Naive thymus-derived CD4-positive, alpha-beta T cell (primary cell): ENCODE measurements at places on chromosomes 1 and 21. TPM values are rescaled to one million over a fixed set of nuclear protein-coding genes. Genes with fewer than 3 reads are reported as not detected.

NGF gene
- not detected for total RNA-seq

OR10Z1 gene
- not detected for total RNA-seq

DNA sequence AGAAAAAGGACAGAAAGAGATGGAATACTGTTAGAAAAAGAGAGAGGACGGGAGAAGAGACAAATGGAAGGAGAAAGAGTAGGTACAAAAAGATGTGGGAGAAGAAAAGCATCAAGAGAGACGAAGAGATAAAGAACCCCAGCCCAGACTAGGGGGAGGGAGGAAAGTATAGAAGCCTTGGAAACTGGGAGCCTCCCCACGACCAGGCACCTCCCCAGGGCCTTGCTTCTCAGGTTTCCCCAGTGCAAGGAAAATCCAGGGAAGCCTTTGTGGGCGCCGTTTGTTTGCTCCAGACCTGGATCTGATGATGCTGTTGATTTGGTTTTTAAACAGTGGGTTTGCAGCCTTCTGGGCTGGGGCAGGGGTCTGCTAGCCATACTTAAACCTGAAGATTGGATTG, 15.2 kb upstream of the ALX3 start:
- DNase-seq, result no peak

DNA sequence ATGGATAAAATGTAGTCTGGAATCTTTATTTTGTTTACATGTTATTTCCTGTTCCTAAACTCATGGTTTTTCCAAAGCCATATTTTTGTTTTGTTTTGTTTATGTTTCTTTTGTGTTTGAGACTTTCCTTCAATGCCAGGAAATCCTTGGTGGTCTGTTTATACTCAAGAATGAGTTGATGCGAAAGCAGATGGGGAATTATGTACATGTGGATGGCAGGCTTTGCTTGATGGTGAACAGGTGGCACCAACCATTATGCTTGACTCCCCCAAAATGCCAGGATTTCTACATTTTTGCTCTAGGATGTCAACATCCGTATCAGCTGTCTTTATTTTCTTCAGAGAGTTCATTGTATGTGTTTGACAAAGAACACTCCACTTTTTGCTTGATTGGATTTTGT, 448.5 kb downstream of the PRDM2 start:
- no peak for DNase-seq

DNA sequence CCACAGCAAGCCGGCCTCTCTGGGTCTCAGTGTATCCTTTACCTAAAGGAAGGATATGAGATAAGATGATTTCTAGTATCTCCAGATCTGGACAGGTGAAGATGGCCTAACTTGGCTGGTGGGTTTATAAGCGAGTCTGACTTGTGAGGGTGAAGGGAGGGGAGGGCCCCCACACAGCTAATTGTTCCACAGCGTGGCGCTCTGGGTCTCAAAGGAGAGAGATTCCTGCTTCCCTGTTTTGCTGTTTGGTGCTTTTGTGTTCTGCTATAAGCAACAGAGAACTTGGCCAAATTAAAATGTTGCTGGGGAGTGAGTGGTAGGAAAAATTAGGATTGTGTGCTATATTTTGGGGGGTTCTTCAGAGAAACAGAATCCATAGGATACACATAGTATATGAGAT, 28.9 kb upstream of the NLRP3 start:
- DNase-seq, result no peak

SPRR5 gene
- total RNA-seq, result not detected

GRCh38 chr1:159509440-159510228, 26.2 kb downstream of the OR10J5 start:
- no peak for DNase-seq

- no peak for DNase-seq
Measured at GRCh38 chr1:232904566-232904965, 45.8 kb upstream of the NTPCR start.

EFCAB14 gene
- total RNA-seq, result 64.5 TPM

DNA sequence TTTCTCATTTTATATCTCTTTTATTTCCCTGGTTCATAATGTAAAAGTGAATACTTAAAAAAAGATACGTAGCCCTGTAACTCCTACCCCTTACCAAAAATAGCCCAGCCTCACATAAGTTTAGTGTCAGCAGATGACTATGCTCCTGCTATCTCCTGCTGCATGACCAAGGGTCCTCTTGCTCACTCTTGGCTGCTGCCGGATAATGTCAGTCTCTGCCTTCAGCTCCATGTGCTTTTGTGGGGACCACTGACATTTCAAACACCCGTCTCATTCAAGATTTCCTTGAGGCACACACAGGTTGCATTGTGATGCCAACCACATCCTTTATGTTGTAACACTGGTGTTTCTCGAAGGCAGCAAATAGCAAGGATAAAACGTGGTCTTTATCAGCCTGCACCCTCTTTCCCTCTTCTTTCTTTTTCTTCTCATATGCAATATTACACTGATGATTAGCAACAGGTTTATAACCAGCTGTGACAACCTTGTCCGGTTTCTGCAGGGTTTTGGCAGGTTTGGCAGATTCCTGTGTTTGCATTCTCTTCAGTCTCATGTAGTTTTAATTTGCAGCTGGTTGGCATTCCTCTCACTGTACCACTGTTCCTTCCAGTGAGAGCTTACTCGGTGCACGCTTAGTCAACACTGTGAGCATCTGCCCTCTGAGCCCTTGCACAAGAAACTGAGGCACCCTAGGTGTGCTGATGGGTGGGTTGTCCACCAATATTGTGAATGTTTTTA, 62.2 kb downstream of the ZNF684 start:
- no peak for DNase-seq

- no peak for DNase-seq
Measured at GRCh38 chr1:30837653-30838052, 70.9 kb downstream of the SDC3 start.

DNA sequence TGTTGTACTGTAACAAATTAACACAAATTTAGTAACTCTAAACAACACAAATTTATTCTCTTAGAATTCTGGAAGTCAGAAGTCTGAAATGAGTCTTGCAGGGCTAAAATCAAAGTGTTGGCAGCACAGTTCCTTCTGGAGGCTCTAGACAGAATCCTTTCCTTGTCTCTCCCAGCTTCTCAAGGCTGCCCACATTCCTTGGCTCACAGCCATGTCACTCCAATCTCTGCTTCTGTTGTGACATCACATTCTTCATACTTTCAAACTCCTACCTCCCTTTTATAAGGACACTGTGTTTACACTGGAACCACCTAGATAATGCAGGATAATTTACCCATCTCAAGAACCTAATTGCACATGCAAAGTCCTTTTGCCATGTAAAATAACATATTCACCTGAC, 225.0 kb upstream of the PRMT6 start:
- DNase-seq, result no peak

DNA sequence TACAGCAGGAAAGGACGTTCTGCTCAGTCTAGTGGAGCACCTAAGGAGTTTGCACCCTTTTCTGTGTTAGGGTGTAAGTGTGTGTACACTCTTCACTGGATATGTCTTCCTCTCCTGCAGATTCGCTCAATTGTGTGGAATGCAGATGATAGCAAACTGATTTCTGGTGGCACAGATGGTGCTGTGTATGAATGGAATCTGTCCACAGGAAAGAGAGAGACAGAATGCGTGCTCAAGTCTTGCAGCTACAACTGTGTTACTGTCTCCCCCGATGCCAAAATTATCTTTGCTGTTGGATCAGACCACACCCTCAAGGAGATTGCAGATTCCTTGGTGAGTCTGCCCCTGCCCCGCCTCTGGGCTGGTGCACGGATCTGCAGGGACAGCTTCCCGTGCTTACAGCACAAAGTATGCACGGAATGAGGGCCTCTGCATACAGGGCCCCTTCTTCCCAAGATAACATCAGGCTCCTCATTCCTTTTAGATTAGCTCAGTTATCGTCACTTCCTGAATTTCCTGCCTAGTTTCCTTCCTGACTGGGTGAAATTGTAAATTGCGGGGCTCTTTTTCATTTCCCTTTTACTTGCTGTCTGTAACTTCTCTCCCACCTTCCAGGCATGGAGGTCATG, 34.6 kb downstream of the CFAP57 start:
- DNase-seq, result no peak

C1orf21 gene
- total RNA-seq, result 1.7 TPM

ZFYVE9 gene
- total RNA-seq, result 13.9 TPM

DNA sequence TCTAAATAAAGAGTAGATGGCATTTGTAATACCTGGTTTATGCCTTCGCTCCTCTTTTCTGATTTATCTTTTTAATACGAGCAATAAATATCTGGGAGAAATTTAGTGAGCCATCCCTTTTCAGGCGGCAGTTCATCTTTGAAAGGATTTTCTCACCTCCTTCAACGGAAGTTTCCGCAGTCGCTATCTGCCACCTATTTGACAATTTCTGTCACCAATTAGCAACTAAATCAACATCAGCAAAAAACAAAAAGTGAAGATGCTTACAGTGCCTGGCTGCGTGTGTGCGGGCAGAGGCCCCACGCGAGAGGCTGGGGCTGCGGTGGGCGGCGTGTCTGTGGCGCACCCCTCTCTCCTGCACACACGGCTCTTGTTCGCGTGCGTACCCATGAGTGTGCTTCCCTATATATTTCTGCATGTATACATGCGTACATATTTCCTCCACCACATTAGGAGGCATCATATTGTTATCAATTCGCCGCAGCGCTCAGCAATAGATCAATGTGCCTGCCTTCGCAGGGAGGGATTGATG, 117.3 kb upstream of the BARHL2 start:
- DNase-seq, result no peak

LRP8 gene
- total RNA-seq, result 9.9 TPM

UBL4B gene
- not detected in 2 replicates for total RNA-seq

OR2W3 gene
- total RNA-seq, result 0.83 TPM

DNA sequence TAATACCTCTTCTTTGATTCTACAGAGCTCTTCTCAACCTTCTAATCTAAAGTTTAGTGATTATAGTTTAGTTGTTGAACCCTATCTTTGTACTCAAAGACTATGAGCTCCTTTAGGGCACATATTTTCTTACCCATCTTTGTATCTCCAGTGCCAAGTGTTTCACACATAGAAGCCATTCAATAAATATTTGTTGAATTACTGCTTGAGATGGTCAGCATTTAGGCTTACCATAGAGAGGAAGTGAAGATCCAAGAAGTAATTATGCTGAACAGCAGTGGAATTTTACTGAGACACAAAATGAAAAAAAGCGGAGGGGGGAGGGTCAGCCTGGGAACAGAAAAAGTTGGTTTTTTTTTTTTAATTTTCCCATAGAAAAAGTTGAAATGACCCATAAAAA, 21.9 kb downstream of the PIK3R3 start:
- DNase-seq, result no peak

GRCh38 chr1:11893907-11894251, 32.3 kb downstream of the KIAA2013 start:
- DNase-seq, result peak; percentile 60

DNA sequence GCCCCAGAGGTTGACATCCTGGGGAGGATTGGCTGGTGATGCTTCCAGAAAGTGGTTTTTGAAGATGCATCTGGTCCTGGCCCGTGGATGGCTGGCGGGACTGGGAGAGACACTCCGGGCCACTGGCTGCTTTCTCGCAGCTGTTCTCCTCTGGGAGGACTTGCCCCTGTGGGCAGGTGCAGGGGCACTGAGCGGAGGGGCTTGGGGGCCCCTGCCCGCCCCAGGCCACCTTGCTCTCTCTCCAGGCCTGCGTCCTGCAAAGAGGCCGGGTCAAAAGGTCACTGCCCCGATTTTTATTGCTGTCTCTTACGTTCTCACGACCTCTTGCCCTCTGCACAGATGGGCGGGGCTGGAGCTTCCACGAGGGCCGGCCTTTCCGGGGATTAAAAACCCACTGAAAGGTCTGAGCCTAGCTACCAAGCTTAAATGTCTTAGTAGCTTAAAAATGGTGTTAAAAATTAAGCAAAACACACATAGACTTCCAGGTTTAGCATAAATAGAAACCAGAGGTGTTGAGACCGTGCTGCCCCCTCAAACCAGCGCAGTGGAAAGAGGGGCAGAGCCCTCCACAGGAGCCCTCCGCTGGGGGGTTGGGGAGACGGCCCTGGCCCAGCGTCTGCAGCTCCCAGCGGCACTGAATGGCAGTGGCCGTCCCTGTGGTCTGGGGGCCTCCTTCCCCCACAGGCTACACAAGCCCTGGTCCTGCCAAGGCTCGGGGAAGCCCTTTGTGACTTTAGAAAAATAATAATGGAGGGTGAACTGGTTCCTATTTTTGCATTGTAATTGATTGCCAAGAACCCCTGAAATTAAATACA, 43.9 kb downstream of the SKI start:
- DNase-seq, result no peak

FCGR3B gene
- not detected in 2 replicates for total RNA-seq

- DNase-seq, result no peak
Measured at GRCh38 chr1:55958498-55958897, 620.9 kb downstream of the PLPP3 start.
